ENCODE measurements at places on chromosomes 16 and 17.
A peak's percentile ranks its signal among the peaks of the same experiment; 100 is the strongest.

DNA sequence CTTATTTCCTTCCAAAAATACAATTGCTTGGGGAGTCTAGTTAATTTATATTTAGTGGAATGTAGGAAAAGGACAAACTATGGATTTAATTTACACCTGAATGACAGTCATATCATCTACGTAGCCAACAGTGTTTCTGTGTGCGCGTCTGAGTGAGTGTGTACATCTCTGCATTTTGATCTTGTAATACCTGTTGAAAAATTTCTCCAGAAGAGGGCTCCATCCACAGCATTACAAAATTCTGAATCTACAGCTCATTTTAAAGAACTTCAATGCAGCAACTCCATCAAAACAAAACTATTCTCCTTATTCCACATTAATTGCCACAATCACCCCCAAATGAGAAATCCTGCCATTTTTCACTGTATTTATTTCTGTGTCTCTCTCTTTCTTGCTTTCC lies 3.9 kb downstream of the CDH13 start:
- no peak for DNase-seq

- no peak for DNase-seq
Observed at GRCh38 chr16:11583889-11584565, 2.7 kb downstream of the LITAF start.

- no peak for DNase-seq
Observed at GRCh38 chr16:822909-823297, 22.4 kb upstream of the GNG13 start.

GRCh38 chr17:601244-601925 lies 113.3 kb downstream of the VPS53 start:
- no peak for DNase-seq

DNA sequence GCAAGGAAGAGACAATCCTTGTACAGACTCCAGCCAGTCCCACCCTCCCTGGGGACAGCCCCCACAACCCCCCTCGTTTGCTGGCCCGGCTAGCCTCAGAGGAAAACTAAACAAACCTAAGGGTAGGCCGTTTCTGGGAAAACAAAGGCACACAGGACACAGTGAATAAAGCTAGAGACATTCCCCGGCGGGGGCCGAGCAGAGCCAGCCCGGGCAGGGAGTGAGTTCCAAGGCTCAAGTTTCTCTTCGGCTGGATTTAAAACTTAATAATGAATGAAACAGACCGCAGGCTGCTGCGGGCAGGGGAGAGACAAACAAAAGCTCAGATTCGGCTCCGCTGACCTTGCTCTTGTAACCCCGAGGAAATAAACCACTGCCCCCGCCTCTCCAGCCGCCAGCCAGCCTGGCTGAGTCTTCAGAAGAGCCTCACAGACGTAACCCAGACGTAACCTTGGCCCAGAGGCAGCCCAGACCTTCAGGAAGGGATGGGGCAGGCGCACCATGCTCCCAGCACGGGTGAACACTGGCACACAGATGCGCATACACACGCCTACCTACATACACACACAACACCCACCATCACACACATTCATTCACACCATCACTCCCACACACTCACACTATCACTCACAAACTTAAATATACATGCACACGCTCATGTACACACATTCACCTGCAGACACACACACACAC lies 216.0 kb downstream of the ZNF423 start:
- DNase-seq, result no peak

GRCh38 chr17:40354221-40355122 lies 10.1 kb downstream of the GJD3 start:
- DNase-seq, result no peak

DNA sequence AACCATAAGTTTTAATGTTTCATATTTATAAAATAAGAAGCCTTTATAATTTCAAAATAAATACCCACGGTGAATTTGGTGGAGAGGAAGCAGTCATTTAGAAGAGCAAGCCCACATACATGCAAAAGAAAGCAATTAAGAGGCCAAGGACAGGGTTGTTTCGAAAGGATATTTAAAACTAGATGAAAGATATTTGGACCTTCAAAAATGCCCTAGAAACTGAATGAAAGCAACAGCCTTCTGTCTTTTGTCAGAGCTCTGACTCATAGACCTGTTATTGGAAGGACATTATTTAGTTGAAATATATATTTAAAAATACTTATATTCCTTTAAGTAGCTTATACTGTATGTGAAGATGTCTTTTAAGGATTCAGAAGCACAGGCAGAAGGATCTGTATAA lies 8.6 kb upstream of the METTL9 start:
- no peak for DNase-seq

DNA sequence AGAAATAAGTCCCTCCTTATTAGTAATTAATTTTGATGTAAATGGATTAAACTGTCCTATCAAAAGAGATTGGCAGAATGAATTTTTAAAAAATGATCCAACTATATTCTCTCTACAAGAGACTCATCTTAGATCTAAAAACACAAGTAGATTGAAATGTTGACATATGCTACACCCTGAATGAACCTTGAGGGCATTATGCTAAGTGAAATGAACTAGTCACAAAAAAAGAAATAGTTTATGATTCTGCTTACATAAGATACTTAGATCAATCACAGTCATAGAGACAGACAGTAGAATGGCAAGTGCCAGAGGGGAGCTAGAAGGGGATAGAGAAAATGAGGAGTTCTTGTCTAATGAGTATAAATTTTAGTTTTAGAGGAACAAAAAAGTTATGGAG lies 849.8 kb downstream of the CDH11 start:
- no peak for DNase-seq

DNA sequence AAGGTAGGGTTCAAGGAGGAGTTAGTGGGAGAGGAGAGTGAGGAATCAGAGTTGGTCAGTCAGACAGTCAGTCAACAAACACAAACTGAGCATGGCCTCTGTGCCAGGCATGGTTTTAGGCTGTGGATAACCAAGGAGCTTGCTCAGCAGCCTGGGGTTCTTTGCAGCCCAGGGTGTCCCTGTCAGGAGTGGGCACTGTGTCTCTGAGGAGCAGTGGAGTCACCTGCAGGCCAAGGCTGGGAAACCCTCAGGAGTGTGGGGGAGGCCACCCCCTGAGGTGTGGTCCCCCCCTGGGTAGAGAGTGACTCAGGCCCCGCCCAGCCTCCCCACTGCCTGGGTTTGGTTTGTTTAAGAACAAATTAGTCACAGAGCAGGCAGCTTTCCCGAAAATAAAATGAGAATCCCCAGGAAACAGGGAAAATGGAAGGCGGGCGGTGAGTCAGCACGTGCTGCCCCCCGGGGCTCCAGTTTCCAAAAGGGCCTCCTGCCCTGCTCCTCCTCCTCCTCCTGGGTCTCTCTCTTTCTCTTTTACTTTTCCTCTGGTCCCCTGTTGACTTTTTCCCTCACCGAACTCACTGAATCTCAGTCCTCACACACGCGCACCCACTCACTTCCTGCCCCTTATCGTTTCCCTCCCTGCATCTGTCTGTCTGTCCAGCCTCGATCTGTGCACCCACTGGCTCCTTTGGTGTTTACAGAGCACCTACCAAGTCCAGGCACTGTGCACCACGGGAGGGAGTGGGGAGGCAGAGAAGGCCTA lies 44.3 kb downstream of the SOCS3 start:
- no peak for DNase-seq

DNA sequence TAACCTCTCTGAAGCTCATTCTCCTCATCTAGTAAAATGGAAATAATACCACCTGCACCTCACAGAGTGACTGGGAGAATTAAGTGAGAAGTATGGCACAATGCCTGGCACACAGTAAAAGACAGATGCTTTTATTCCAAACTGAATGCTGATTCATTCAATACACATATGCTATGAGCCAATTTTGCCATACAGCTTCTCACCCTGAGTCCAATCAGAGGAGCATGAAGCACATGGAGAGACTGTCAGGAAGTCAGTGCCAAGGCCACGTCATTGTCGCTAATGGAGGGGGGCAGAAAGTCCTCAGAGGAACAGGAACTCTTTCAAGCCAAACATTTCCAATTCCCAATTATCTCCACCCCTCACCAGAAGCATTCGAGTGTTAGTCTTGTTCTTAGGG lies 11.6 kb downstream of the MKS1 start:
- DNase-seq, result no peak

GRCh38 chr16:14310519-14310991 lies 239.4 kb downstream of the MRTFB start:
- no peak for DNase-seq

- no peak for DNase-seq
Observed at GRCh38 chr17:57946798-57947358, 8.3 kb downstream of the CUEDC1 start.

- no peak for DNase-seq
Observed at GRCh38 chr17:68497885-68498319, 14.3 kb upstream of the PRKAR1A start.

DNA sequence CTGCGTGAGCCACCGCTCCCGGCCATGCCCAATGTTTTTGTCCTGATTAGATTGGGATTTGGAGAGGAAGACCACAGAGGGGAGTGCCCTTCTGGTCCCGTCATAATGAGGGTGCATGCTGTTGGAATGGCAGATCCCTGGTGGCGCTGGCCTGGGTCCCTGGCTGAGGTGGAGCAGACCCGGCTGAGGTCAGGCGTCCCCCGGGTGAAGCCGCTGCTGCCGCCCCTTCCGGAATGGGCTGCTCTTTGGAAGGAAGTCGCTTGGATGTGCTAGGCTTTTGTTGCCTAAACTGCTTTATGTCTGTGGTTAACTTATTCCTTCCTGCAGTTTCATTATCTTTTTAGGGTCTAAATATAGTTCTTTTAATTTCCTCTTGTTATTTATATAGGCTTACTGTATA lies 120.3 kb upstream of the CHMP6 start:
- DNase-seq, result no peak

DNA sequence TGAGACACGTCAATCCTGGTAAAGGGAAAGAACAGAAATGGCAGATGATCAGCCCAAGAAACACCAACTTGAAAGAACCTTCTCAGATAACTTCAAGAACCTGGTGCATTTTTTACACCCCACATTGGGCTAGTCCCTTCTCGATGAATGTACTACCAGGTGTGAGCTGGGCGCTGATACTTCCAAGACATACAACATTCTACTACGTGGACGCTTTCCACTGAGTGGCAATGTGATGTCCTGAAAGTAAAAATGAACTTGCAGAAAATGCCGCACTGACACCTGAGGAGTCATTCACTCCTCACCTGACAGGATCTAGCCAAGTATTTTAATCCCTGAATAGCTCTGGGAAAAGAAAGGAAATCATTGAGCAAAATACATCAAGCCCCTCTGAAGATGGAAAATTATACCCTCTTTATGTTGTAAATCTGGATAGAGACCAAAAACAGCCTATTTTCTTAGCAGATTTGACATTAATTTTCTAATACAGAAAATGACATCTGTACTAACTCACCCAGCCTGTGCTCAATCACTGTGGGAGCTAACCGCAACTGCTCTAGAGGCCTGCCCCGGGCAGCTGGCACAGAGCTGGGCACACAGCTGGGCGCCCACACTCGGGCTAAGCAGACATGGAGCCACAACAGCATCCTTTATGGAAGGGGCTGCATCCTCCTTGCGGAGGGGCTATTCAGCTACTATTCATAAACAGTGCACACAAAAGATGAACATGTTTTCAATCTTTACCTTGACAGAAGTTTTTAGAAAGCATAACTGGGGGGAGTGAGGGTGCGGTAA lies 16.2 kb downstream of the SNN start:
- DNase-seq, result no peak

- no peak for DNase-seq
Observed at GRCh38 chr17:52158450-52159042, at the start of gene CA10. CA10 (minus strand) TSS chr17:52158714.

DNA sequence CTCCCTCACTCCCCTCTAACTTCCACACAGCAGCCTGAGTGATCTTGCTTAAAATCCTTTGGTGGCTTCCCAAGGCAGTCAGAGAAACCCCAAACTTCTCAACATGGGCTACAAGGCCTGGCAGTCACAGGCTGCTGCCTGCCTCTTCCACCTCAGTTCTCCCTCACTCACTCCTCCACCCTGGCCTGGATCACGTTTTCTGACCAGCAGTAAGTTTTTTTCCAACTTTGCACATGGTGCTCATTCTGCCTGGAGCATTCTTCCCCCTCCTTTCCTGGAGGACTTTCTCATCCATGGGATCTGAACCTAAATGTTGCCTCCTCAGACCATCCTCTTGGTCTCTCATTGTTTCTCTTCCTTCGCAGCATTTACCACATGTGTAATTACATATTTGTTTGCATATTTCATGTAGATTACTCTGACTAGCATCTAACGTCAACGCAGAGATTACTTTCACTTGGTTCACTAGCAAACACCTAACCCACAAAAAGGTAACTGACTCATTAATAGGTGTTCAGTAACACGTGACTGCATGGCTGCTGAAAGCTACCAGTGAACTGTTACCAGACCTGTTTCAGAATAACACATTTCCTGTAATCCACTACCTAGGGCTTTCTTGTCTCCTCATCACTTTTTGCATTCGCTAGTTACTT lies 17.1 kb downstream of the GNA13 start:
- DNase-seq, result peak; percentile 37

DNA sequence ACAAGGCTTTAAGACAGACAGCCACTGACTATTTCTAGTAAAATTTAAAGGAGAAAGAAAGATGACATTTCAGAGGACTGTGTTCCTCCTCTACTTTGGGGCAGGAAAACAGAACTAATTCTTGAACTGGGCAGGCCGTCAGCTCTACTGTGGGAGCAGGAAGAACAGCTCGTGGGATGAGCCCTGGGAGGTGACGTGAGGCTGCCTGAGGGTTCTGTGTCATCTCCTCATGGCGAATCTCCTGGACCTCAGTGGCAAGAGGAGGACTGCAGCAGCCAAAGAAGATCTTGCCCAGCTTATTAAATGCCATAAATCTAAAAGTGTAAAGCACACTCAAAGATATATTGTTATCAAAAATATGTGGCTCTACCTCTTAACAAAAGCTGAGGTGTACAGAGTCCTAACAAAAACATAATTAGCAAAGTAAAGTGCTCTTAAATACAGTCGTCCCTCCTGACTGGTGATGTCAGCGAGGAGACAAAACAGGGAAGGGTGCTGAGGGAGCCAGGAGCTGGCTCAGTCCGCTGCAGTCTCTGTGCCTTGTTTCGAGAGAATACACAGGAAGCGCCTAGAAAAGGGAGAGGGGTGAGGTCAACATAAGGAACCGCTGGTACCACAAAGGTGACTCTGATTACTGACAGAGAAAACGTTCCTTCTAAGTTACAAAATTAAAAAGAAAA lies 58.0 kb downstream of the CREBBP start:
- DNase-seq, result no peak

DNA sequence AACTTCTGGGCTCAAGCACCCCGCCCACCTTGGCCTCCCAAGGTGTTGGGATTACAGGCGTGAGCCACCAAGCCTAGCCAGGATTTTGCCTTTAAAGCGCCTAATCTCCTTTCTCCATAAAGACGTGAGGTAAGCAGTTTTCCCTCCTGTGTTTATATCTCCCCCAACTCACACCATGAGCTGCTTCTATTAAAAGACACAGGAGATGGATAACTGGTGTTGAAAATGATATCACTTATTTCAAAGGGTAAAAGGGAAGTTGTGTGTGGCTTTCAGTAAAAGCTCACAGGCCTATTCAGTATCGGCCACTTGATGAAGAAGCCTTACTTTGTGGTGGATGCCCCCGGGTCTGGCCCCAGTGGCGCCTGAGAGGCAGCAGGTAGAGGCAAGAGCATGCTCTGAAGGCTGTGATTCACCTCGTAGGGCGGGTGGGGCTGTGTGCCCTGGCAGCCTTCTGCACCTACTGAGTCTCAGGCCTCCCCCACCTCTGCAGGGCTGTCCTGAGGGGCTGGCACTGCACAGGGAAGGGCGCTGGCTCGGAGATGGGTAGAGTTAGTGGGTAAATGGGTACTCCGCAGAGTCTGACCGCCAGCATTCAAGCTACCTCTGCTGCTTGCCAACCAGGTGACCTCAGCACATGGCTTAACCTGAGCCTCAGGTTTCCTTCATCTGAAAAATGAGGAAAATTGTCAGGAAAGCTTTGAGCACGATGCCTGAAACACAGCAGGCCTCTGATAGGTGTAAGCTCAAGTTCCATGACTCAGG lies 146.8 kb downstream of the CLEC16A start:
- no peak for DNase-seq

All from activated gamma-delta T cell treated with anti-CD3 and anti-CD28 coated beads, Interleukin-2, amount 50 U/mL, for 16 hours (primary cell).